Stimulated activated CD8-positive, alpha-beta memory T cell treated with anti-CD3 and anti-CD28 coated beads, Interleukin-2, amount 100 ng/mL, for 1 hour (primary cell): ENCODE measurements at places on chromosomes 6 and 20.

DNA sequence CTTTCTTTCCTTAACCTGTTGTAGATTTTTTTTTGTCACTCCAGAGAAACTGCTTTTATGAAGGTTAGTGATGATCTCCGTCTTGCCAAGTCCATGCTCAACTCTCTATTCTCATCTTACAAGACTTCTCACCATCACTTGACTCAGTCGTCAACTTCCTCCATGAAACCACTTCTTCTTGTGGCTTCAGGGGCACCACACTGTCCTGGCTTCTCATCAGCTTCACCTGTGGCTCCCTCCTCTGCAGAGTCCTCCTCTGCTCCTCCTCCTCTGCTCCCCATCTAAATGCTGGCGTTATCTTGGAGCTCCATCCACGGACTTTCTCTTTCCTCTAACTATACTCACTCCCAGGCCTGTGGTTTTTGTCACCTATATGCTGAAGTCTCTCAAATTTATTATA, 187.5 kb downstream of the BACH2 start:
- no peak for DNase-seq

GRCh38 chr6:148407372-148407771, 64.7 kb downstream of the SASH1 start:
- DNase-seq, result no peak

DNA sequence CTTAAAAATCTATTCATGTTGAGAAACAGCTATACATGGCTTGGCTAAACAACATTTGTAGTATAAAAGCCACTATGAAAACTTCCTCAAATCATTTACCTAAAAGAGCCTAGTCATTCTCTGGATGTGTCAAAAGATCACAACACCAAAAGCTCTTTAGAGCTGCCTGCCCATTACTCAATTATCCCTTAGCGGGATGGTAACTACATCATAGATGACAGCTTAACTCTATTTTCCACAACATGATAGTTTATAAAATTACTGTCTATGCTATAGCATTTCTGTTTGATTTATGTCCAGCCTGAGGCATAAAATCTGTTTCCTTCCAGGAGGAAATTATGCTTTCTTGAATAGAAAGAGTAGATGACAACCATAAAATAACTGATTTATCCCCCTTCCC, 777.6 kb upstream of the HS3ST5 start:
- no peak for DNase-seq

DNA sequence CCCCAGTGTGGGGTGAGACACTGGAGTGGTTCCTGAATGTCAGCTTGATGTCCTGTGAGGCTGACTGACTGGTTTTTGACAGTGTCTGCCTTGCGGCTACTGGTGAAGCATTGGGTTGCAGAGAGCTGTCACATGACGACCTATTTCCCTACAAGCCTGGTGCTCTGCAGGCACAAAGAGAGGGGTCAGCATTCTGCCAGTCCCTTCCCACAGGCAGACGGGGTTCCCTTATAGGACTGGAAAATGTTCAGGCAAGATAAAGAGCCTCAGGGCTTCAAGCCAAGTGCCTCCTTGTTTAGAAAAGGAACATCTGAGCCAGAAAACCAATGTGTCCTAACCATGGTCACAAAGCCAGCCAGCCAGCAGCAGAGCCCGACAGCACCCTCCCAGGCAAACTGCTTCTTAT, 11.0 kb downstream of the LY86 start:
- no peak for DNase-seq

DNA sequence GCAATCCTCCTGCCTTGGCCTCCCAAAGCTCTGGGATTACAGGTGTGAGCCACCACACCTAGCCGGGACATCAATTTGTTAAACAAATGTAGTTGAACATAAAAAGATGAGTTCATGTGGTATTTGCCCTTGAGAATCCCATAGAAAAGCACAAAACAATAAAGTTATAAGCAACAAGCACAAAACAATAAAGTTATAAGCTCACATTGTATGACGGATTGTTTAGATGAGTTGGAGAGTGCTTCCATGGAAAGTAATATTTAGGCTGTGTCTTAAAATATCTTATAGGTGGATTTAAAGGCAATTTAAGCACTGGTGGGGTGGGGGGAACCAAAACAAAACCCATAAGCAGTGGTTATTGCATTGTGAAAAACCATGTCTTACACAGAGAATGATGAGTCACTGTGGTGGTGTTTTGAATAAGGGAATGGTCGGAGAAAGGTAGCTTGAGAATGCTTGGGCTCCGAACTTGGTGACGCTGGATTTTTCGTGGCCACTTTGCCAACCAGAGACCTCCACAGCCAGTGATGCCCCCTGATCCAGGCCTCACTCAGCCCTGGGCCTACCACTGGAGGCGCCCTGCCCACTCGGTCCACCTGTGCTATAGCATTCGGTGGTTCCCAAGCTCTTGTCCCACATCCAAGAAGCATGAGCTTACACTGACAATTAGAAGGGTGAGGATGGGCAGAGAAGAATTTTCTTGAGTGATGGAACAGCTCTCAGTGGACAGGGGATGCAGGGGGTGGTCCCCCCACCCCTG, 256.0 kb downstream of the CDKAL1 start:
- no peak for DNase-seq

DNA sequence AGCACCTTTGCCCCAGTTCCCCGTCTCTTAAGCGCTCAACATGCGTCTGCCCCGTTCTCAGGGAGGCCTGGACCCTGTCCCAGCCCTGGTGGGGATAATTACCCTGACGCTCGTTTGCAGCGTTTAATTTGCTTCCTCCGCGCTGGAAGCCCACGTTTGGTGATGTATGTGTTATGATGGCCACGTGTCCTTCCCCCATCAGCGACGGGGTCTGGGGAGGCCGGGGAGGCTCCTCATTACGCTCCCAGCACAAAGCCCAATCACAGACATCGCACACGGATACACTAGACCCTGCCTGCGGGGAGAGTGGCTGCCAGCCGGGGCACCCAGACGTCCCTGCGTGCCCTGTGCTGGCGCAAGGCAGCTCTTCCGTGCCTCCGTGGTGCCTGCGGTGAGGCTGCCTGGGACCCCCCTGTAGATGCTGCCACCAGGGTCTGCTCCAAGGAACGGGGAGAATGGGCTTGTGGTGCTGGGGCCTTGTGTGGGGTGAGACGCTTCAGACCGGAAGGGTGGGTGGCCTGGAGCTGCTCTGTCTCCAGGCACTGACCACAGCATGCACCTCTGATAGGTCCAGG, 10.2 kb upstream of the CHRNA4 start:
- DNase-seq, result no peak

GRCh38 chr6:131317516-131317915, 182.2 kb downstream of the AKAP7 start:
- DNase-seq, result no peak

DNA sequence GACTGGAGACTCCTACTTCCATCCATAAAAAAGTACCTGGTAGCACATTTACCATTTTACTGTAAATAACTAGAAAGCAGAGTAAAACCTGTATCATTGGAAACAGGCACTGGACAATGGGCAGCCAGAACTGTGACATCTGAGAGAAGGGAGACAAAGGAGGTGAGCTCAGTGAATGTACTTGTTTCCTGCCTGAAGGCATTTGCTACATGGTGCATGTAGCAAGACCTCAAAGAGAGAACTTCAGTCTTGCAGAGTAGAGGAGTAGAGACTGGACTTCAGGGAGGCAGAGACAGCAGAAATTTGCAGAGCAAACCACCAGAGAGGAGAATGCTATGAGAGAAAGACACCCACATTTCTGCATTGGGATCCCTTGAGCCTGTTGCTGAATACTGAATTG, 171.0 kb upstream of the CCN2 start:
- no peak for DNase-seq

DNA sequence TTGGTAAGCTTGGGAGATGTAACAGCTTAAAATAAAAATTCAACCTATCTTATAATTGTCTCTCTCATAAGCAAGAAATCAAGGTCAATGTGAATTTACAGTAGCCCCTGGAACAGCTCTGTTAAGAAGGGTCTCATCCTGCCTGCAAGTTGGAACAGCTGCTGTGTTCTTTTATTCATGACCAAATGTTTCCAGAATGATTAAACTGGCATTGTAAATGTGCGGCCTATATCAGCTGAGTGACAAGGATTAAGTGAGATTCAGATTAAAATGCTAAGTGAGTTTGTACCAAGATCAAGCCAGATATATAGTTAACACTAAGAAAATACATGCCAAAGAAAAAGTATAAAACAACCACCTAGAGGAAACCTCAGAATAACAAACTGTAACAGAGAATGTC, 45.3 kb upstream of the NRSN1 start:
- DNase-seq, result no peak

DNA sequence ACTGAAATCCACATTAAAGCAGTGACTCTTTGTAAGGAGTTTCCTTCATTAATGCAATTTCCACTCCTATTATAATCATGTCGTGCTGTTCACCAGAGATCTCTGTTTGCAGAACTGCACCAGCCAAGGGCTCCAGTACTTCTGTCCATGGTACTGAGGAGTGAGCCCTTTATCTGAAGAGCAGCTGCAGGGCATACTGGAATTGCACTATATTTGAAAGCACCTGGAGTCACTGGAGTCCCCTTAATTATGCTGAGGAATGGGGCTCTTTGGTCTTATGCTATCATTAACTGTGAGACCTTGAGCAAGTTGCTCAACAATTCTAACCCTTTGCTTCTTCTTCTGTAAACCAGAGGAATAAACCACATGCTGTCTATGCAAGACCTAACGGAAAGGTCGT, 61.7 kb upstream of the NUP153 start:
- no peak for DNase-seq

DNA sequence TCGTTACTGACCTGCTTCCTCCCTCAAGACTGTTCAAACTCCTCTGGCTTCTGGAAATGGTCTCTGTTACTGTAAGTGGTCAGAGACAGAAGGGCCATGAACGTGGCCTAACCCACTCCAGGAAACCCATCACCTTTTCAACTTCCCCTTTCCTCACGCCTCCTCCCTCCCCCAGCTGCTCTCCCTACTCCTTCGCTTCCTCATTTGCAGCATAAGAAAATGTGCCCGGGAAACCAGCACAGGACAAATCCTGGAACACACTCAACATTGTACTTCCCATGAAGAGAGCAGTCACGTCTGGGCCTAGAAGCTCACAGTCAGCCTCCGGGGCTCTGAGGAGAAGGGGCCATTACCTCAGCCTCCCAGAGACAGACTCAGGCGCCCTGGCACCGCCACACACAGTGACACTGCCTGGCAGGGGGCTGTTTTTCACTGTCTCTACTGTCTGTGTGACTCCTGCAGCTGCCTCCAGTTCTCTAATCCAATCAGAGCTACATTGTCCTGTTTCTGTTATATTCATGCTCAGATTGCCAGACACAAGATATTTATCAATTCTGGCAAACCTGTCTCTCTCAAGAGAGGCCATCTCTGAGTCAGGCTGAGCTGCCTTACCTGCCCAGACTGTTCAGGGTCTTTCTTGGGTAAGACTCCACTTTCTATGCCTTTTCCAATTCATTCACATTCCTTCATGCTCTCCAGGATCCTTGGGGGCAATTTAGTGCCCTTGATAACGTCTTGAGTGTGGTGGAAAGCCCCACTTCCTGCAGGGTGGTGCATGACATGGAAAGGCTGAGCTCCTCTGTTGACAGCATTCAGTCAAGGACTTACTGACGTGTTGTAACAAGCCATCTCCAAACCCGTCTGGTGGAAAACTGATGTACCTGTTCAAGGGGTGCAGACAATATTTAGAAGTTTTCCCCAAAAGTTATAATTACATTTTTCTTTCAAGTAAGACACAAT, 242.2 kb downstream of the HIVEP2 start:
- no peak for DNase-seq

- no peak for DNase-seq
Measured at GRCh38 chr6:14454473-14454775, 336.9 kb downstream of the CD83 start.

- no peak for DNase-seq
Measured at GRCh38 chr6:162728197-162728596, 423 bp downstream of the PACRG start.

GRCh38 chr20:63898882-63899558, 4.1 kb downstream of the DNAJC5 start:
- no peak for DNase-seq

DNA sequence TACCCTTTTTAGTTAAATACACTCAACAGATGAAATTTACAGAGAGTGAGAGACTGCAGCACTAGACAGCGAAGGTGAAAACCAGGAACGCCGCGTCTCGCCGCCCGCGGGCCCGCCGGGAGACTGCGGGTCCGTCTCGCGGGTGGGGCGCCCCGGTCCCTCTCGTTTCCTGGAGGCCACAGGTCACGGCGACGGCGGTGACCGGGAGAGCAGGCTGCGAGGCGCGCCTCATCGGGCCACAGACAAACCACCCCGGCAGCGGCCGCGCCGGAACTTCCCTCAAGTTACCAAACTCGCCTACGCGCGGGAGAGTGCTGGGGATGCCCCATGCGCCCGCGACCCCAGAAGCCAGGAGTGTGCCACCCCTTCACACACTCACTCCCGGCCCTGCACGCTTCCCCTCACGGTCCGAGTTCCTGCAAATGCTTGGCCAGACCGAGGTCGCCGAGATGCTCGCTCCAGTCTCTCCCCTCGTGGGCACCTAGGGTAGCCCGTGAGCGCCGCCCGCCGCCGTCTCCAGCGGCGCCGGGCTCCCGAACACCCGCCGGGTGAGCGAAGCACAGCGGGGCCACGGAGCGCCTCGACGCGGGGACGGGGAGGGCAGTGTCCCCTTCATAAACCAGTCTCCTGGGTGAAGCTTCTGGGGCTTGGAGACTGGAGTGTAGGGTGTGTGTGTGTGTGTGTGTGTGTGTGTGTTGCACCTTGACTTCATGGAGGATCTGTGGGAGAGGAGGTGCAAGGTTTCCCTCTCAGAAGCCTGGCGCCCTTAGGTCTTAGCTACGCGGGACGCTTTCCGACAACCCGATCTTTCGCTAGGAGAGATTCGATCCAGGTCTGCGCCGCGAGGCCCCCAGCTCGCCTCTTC, 1.4 kb downstream of the BACH2 start:
- peak; percentile 64 for DNase-seq

- no peak for DNase-seq
Measured at GRCh38 chr6:130997061-130997753, 65.8 kb downstream of the EPB41L2 start.

- no peak for DNase-seq
Measured at GRCh38 chr20:58286729-58287128, 22.8 kb upstream of the RAB22A start.

GRCh38 chr6:138246650-138247440, 28.6 kb upstream of the PBOV1 start:
- DNase-seq, result no peak

GRCh38 chr20:50729901-50730764, 1.2 kb upstream of the PARD6B start:
- DNase-seq, result no peak

DNA sequence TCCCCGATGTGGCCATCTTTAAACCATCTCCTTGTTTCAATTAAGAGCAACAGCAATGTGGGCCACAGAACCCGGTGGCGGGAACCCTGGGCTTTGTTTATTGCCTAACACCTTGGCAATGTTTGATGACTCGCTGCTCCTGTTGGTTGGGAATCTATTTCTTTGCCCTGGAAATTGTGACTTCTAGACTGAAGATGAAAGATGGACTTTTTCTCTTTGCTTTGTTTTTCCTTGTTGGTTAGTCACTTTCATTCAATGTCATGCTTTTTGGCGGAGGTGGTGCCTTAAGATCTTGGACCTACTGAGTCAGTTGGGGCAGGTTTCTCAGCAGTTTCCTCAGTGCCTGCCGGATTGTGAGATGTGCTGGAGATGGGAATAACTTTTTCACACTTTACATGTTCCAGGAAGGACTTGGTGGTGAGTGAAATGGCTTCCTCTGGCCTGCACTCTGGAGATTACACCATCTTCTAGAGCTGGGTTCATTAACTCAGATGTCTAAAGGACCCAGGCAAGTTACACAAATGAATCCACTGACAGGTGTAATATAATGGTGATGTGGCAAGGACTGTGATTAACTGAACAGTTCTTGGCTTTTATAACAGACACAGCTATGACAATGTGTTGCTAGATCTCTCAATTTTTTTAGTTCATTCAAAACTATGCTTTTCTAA, 56.3 kb downstream of the TSHZ2 start:
- DNase-seq, result no peak
